Hematopoietic multipotent progenitor cell treated with erythropoietin and hydrocortisone succinate and interleukin-3 and kit ligand, for 15 days (in vitro differentiated cells): ENCODE measurements at places on chromosomes 16 and 17.
A peak's percentile ranks its signal among the peaks of the same experiment; 100 is the strongest.

DNA sequence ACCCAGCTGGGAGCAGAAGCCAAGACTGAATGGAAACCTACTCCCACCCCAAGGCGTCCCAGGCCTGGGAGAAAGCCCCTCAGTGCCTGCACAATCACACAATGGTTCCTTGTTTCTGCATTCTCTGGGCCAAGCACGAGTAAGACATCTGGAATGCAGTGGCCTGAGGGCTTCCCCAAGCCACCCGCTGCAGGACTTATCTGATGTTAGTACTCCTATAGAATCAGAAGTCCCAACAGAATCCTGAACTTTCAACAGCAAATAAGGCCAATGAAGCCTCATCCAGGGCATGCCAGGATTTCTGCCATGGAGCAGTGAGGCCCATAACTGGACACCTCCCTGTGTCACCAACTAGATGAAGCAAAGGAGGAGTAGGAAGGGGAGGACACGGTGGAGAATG, 28.6 kb downstream of the MYO18A start:
- no peak for DNase-seq

DNA sequence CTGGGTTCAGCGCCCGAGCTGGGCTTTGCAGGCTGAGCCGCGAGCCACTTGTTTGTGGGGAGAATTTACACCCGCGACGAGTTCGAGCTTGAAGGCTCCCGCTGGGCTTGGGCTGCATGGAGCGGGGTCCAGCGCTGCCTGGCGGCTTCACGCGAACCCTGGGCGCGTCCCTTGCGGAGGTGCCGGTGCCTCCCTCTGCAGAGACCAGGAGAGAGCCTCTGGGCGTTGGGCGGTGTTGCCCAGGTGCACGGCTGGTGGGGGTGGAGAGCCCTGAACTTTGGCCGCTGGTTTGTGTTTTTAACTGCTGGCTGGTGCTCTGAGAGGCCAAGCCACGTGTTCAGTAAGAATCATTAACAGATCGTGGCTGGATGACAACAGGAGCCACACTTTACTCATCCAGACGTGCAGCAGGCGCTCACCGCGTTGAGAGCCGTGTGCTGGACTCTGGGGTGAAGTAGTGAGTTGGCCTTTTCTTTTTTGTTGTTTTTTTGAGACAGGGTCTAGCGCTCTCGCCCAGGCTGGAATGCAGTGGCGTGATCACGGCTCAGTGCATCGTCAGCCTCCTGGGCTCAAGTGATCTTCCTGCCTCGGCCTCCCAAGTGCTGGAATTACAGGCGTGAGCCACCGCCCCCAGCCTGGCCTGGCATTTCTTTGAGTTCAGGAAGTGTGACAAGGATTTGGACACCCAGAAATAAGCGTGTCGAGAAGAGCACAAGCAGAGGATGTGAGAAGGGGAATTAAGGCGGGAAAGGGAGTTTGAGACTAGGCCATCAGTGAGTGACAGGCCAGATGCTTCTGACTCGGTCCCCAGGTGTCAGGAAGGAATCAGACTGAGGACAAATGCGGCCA, 827 bp downstream of the CDK10 start:
- DNase-seq, result no peak

- no peak for DNase-seq
Measured at GRCh38 chr17:68973098-68973846, 18.1 kb upstream of the ABCA8 start.

GRCh38 chr16:67193536-67193935, 1.6 kb downstream of the E2F4 start:
- DNase-seq, result peak; percentile 41

DNA sequence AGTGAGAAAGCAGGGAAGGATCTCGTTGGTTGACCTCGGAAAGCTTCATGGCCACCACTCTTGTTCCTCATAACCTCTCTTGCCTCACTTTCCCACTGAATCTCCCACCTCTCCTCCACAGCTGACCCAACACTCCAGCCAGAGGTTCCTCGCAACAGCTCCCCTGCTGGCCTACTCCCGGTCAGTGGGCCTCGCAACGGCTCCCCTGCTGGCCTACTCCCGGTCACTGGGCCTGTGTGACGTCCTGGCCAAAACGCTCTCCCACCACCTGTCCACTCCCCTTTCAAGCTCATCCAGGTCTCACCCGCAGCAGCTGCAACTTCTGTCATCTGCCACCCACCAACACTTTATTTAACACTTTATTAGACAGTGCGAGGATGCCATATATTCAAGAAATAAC, 149.1 kb downstream of the VPS53 start:
- no peak for DNase-seq

DNA sequence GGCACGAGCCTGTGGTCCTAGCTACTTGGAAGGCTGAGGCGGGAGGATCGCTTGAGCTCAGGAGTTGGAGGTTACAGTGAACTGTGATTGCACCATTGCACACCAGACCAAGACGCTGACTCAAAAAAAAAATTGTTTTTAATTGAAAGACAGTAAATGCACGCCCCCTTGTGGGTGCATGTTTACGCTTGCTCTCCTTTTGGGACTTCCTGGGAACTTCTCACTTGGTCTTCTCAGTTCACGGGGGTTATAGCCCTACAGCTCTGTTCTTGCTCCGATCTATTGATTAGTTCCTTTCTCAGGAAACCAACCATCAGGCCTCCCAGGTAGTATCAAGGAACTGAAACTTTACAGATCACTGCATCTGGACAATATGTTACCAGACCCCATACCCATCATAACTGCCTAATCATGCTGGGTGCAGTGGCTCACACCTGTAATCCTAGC, 14.2 kb upstream of the RIPOR1 start:
- DNase-seq, result peak; percentile 83

GRCh38 chr17:47072886-47073285, 93.8 kb upstream of the RPRML start:
- DNase-seq, result no peak

DNA sequence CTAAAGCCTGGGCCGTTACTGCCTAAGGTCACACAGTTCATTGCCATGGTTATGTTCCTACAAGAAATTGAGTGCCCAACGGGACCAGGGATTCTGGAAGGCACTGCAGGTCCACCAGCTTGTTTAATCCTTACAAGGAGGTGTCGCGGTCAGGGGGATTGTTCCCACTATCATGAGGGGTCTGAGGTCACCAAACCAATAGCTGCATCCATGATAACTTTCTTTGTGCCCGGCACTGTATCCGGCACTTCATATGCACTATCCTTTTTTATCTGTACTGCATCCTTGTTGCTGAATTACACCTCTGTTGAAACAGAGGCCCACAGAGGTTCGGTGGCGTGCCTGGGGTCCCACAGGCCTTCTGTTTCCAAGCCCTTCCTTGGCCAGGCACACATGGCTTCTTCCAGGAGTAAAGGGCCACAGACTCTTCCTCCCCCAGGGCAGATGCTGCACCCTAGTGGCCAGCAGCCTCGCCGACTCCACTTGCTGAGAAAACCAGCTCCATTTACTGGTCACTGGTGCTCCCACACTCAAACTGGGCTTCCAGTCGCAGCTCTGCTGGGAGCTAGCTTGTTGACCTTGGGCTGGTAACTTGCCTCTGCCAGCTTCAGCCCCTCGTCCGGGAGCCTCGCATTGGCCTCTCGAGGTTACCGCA, 82.0 kb upstream of the PLCG2 start:
- peak; percentile 82 for DNase-seq

DNA sequence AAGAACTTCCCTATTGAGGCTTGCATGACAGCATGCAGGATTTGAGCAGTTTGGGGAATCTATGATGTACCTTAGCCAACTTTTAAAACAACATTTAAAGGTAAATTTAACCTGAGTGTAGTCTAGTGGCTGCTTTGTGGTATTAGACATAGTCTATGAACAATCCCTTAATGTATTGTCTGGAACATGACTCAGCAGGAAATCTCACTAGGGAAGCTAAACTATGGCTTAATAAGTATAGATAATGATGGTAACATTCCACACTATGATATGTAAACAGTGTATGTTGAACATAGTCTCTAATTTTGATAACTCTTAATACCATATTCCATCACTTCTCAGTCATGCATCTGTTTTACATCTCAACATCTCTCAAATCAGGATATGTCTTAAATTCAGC, 52.1 kb upstream of the SLC12A3 start:
- no peak for DNase-seq

- no peak for DNase-seq
Measured at GRCh38 chr17:5699814-5700213, 115.5 kb upstream of the NLRP1 start.

GRCh38 chr16:69078073-69078472, 27.4 kb upstream of the HAS3 start:
- no peak for DNase-seq

DNA sequence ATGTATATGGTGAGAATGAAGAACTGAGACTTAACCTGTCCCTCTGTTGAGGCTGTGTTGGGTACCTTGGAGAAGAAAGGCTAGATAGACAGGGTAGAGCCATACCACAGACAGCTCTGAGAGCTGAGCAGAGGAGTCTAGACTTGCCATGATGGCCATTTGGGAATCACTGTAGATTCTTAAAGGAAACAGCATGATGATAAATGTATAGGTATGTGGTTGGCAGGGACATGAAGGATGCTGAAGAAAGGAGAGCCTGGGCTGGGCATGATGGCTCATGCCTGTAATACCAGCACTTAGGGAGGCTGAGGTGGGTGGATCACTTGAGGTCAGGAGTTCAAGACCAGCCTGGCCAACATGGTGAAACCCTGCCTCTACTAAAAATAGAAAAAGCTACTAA, 114.4 kb upstream of the HAS3 start:
- no peak for DNase-seq

DNA sequence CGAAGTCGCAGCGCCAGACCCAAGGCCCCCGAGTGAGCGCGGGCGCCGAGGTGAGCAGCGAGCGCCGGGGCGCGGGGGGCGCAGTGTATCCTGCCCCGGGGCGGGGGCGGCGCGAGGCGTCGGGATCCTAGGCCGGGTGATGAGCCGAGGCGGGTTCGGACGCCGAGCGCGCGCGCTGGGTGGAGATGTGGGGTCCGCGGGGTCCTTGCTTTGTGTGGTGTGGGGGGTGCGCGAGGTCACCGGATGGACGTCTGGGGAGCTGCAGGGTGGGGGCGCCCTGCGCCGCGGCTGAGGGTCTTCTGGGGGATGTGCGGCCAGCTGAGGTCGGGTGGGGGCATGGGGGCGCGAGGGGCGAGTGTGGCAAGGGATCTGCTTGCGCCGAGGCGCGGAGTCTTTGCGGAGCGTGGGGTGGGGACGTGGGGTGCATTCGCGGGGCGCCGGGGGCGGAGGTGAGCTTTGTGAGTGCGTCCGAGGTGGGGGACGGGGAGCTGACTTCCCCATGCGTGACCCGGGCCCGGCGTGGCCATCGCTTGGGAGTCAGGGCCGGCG, 560 bp downstream of the RAI1 start:
- no peak for DNase-seq

DNA sequence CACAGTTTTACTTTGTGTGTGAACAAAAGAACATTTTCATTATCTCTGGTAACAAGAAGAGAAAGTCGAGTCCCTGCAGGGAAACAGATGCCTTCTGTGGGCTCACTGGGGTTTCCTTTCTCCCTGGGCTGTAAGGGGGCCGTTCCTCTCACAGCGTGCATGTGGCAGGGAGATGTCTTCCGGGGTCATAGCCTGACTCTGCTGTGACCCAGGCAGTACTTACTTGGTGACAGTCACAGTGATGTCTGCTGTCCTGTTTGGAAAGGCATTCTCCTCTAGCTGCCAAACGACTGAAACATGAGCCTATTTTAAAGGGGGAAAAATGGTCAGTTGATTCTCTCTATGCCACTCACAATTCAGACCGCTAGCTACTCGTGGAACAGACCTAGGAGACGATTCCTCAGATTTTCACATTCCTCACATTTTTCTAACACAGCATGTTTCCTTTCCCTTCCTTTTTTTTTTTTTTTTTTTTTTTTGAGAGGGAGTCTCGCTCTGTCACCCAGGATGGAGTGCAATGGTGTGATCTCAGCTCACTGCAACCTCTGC, 7.3 kb downstream of the HASPIN start:
- no peak for DNase-seq

- peak; percentile 44 for DNase-seq
Measured at GRCh38 chr16:29645694-29646187, 17.3 kb upstream of the SPN start.

GRCh38 chr16:22054847-22055590, 37.3 kb upstream of the VWA3A start:
- peak; percentile 28 for DNase-seq

- DNase-seq, result no peak
Measured at GRCh38 chr17:58484600-58484999, 3.6 kb downstream of the HSF5 start.

- no peak for DNase-seq
Measured at GRCh38 chr17:8574687-8575086, 55.8 kb downstream of the MYH10 start.

DNA sequence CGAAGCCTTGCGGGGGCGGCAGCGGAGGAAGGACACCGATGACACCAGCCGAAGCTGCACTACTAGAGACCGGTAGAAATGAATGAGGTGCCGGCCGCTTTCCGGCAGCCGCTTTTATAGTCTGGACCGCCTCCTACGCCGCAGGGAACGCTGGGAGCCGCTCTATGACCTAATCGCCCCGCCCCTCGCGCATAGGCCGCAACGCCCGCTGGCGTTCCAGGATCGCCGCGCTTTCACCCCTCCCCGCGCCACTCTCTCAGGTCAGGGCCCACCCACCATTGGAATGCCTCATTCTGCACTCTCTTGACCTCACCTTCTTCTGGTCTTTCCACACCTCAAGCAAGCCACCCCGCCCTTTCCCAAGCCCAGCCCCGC, at the start of gene DDX5:
DDX5 (minus strand) TSS at position 89 of the 375 bp plus-strand sequence. CDS start 170 bp downstream, outside the sequence.
- peak; percentile 98 for DNase-seq

DNA sequence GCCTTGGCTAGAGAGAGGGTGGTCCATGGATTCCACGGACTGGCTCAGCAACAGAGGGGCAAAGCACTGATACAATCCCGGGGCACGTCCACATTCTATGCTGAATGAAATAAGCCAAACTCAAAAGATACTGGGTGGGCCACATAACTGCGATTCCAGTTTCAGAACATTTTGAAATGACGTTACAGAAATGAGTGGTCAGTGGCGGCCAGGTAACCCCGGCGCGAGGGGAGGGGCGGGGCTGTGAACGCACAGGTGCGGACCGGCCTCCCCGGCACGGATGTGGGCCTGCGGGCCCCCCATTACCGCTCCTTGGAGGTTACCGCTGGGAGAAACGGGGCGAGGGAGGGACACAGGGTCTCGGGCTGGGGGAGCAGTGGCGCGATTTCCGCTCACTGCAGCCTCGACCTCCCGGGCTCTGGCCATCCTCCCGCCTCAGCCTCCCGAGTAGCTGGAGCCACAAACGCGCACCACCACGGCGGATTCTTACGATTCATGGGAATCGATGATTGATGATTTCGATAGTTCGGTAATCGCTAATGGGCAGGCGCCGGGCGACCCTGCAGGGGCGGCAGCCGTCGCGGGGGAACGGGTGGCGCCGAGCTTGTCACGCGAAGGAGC, 559 bp downstream of the MVD start:
- DNase-seq, result no peak

- no peak for DNase-seq
Measured at GRCh38 chr17:17019891-17020456, 22.3 kb upstream of the MPRIP start.

DNA sequence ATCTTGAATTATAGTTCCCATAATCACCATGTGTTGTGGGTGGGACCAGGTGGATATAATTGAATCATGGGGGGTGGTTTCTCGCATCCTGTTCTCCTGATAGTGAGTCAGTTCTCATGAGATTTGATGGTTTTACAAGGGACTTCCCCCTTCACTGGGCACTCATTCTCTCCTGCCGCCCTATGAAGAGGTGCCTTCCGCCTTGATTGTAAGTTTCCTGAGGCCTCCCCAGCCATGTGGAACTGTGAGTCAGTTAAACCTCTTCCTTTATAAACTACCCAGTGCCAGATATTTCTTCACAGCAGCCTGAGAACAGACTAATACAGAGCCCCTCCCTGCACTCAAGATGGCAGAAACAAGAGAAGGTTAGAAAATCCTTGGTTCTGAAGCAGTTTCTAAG, 26.4 kb downstream of the LDAF1 start:
- DNase-seq, result no peak
